ENCODE measurements at places on chromosomes 3 and 15.

GRCh38 chr3:149369991-149370866 lies 7.2 kb downstream of the TM4SF1 start:
- DNase-seq = no peak

DNA sequence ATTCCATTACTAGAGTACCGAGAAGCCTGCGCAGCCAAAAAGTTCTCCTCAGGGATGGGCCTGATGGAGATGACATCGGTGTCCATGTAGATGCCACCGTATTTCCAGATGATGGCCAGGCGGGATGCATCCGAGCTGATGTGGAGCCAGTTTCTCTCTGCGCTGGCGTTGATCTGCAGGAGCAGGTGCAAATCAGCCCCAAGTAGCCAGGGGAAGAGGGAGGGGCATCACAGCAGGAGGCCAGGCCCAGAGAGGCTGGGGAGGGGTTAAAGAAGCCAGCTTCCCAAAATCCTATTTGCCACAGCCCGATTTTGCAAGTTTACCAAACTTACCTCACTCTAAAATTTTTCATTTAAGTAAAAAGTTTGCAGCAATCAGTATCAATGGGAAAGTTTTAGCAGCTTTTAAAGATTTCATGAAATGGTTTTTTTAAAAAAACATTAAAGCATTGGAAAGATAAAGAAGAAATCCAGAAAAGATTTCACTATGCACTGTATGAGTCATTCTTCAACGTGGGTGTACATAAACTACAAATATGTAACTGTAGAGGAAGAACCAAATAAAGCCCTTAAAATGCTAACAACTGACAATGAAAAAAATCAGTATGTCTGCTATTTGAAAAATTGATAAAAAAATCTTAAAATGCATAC lies 7.4 kb downstream of the A4GNT start:
- no peak for DNase-seq

GRCh38 chr3:12194669-12195161 lies 36.0 kb upstream of the TIMP4 start:
- DNase-seq = no peak

DNA sequence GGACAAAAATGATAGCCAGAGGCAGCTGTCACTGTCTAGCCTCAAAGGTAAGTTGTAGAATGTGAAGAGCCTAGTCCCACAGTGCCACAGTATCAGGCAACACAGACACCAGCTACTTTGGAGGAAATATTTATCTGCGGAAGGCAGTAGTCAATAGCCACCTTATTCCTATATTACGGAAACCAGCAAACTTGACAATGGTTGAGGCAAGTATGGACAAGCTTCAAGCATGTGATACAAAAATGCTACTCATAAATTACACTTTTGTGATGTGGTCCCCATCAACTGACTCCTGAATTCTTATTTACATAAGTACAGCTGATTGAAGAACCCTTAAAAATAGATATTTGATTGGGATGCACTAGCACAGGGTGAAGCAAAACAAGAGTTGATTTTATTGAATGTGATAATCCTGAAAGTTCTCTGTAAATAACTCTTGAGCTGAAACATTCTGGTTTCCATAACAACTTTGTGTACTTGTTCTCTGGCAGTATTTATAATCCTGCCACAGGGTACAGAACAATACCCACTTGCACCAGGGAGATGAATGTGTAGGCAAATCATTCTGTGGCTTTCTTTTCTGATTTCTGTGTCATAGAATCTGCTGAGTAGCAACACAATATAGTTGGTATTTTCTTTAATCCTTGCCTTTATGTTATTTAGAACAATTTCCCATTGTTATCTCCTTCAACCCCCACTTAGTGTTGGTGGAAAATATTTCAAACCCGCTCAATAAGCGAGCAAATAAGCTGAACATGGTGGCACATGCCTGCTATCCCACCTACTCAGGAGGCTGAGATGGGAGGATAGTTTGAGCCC lies at the start of gene ANKUB1:
Gene ANKUB1 (minus strand): TSS at position 103 of the 819 bp plus-strand sequence. CDS start 188 bp downstream, outside the sequence.
- DNase-seq = no peak

GRCh38 chr15:57557810-57558209 lies 33.9 kb upstream of the MYZAP start:
- DNase-seq = no peak

- DNase-seq = no peak
These were observed 39.9 kb downstream of the LEO1 start for GRCh38 chr15:51931638-51932037.

- no peak for DNase-seq
These were observed 57.6 kb downstream of the RAB11A start for GRCh38 chr15:65926899-65927298.

Data from NCI-H2107 (cell line).